Activated CD4-positive, alpha-beta T cell treated with anti-CD3 and anti-CD28 coated beads for 4 hours (primary cell): ENCODE measurements at places on chromosomes 5 and 9.

GRCh38 chr9:78132701-78133058, 101.1 kb upstream of the GNAQ start:
- no peak for DNase-seq

GRCh38 chr5:170522211-170523141, 18.7 kb downstream of the KCNIP1 start:
- no peak for DNase-seq

- DNase-seq = no peak
Observed at GRCh38 chr5:146001544-146002190, 65.3 kb downstream of the SH3RF2 start.

GRCh38 chr9:98365781-98366180, 110.3 kb upstream of the TBC1D2 start:
- no peak for DNase-seq

DNA sequence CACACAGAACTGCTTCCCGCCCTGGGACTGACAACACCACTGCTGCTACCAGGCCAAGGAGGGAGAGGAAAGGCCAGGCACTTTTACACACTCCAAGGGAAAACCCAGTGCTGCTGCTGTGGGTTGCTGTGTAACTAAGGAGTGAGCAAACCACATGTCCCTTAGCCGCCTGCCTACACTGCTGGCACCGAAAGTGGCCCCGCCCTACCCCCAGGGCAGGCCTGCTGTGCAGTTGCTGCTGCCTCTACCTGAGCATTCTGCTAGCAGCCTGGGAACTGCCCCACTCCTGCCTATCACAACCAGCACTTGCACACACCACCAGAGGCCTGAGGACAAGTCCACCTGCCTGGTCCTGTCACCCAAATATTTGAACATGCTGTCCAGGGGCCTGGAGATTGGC, 740.9 kb downstream of the DTWD2 start:
- no peak for DNase-seq

DNA sequence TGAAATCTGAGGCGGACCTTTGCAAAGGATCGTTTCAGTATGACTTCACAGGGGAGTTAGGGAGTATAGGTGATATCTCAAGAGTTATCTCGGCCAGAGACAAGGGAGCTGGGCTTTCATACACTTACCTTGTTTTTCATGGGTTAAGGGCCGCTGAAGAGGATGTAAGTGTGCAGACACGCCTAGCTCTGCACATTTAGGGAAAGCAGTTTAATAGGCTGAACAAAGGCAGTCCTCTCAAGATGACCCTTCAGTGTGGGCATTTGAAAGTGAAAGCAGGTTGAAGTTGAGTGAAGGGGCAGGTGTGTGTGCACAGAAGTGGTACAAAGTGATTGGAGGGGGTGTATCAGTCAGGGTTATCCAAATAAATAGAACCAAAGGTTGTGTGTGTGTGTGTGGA, 33.1 kb upstream of the PRXL2C start:
- DNase-seq = no peak

DNA sequence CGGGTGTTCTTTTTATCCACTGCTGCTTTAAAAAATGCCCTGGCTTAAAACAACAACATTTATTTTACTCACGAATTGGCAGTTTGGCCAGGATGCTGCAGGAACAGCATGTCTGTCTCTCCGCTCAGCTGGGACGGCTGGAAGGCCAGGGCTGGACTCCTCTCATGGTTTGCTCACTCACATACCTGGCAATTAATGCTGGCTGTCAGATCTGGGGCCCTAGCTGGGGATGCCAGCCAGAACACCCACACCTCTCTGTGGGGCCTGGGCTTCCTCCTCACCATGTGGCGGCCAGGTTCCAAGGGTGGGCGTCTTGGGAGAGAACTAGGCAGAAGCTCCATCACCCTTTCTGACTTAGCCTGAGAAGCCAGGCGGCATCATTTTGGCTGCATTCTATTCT, 189.1 kb upstream of the IL12B start:
- no peak for DNase-seq

- no peak for DNase-seq
Observed at GRCh38 chr5:59380350-59380951, 513.1 kb downstream of the PDE4D start.
